Sciatic nerve (tissue), 2 donors: ENCODE measurements at places on chromosomes 13 and 19. TPM values are rescaled to one million over a fixed set of nuclear protein-coding genes. Genes with fewer than 3 reads are reported as not detected.

DNA sequence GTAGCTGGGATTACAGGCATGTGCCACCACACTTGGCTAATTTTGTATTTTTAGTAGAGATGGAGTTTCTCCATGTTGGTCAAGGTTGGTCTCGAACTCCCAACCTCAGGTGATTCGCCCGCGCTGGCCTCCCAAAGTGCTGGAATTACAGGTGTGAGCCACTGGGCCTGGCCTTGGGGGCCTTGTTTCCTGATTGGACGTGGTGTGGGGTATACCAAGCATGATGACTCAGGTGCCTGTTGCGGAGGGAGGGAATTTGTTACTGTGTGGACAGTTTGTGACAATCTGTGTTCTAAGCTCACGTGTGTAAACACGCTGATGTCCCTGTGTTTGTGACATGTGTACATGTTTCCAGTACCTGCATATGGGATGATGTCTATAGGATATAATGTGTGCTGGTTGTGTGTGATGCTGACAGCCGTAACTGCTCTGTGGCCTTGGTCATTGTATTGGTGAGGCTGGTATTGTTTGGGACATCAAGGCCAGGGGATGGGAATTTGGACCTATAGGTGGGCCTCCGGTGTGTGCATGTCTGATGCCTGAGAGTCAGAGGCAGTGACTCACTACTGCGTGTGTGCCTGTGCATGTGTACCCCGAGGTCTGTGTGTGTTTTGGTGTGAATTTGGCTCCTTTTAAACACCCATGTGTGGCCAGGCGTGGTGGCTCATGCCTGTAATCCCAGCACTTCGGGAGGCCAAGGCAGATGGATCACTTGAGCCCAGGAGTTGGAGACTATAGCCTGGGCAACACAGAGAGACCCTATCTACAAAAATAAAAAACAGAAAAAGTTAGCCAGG, 1.6 kb upstream of the EGLN2 start:
- DNase-seq = no peak

GRCh38 chr19:13833330-13834243, 38.3 kb downstream of the ZSWIM4 start:
- peak; percentile 96 for DNase-seq

DNA sequence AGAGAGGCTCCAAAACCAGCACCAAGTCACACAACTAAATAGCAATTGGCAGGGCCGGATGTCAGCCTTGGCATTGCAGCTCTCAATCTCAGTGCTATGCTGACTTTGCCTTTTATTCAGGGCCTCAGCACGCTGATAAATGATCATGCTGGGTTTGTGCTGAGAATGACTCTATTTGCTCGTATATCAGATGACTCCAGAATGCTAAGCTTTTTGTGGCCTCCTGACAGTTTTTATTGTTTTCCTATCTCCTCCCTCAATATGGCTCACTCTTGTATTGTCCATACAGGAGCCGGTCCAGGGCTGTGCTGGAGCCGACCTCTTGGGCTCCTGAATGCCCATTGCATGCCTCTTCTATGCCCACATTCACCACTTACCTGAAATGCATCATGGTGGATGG, 211.0 kb downstream of the EFNB2 start:
- DNase-seq = no peak

DNA sequence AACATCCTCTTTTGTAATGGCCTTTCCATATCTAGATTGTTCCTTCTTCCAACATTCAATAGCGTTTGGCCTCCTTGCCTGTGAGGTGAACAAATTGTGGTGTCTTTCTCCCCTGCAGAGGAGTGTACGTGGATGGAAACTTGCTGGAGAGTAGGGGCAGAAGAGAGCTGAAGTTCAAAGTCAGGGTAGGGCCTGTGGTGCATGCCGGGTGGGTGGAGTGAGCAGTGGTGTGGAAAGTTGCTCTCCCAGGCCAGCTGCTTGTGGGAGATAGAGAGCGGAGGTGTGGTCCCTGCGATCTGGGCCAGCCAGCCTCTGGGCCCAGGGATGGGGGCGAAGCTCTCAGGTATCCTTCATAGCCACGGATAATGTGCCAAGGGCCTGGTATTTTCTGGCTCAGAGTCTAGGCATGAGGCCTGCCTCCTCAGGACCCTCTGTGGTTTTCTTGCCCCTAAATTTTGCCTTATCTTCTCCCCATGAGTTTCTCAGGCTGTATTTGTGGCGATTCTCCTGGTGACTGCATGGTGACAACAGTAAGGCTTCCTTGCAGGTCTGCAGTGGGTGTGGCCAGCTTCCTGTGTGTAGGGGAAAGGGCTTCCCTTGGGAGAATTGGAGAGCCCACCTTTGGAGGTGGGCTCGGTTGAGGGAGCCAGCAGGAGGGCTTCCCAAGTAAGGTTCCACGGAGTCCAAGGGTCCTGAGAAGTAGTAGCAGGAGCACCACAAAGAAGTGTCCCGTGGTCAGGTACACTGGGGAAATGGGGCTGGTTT, 6.7 kb downstream of the RGCC start:
- DNase-seq = no peak

DNA sequence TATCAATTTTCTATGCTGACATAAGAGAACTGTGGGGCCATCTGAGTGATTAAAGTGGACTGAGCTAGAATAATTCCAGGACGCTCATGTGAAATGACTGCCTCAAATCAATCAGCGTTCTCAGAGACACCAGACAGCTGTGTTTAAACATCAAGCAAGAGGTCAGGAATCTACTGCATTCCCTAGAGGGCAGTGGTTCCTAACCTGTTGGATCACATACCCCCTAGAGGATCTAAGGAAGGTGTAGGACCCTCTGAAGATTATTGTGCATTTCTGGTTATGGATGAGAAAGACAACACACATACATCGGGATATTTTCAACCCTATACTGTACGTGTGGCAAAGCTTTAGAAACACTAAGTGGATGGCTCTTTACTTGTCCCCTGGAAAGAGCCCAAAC, 51.8 kb upstream of the FREM2 start:
- no peak for DNase-seq

GRCh38 chr13:28532388-28533124, 37.6 kb upstream of the FLT1 start:
- DNase-seq = no peak

GRCh38 chr13:105847527-105848291, 687.8 kb downstream of the EFNB2 start:
- no peak for DNase-seq

- no peak for DNase-seq
Measured at GRCh38 chr19:42202290-42202880, 15.1 kb downstream of the DEDD2 start.

DNA sequence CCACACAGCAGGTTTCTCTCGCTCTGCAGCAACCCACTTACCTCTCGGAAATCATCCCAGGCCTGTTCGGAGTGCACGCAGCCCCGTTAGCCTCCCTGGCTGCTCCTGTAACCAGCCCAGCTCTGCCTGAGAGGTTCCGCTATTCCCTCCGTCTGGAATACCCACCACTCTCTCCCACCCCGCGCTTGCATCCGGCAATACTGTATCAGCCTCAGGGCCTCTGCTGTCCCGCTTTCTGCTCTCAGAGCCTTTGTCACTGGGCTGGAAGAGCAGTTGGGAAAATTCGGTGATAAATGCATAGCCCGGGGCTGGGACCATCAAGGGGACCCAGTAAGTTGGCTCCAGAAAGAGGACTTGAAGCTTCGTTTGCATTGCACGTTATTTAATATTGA, 759 bp upstream of the TLE6 start:
- DNase-seq = no peak

The SPRED3 gene
- 2.3 TPM for total RNA-seq

The MISP3 gene
- 5.6 TPM for total RNA-seq

The ZFP82 gene
- 10.7 TPM for total RNA-seq

The IL4I1 gene
- 4.6 TPM for total RNA-seq

The CGB2 gene
- not detected for total RNA-seq
